ENCODE measurements at places on chromosomes 5 and 9.

DNA sequence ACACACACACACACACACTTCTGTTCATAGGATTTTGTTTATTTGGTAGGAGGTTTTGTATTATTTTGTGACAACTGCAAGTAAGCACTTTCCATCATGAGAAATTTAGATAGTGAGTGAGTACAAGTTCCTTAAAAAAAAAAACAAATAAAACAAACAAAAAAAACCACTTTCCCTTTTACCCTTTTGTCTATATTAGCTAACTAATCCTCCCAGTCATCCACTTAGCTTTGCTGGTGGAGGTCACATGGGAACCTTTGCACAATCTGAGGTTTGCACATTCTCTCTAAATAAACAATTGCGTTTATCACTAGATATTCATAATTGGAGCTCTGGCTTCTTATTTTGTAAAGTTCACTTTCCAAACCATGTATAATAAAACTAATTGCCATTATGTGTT is 6.8 kb downstream of the ITGA1 start:
- no peak for ATAC-seq

- ATAC-seq = no peak
These were observed 6.1 kb upstream of the PANK3 start for GRCh38 chr5:168585119-168585856.

DNA sequence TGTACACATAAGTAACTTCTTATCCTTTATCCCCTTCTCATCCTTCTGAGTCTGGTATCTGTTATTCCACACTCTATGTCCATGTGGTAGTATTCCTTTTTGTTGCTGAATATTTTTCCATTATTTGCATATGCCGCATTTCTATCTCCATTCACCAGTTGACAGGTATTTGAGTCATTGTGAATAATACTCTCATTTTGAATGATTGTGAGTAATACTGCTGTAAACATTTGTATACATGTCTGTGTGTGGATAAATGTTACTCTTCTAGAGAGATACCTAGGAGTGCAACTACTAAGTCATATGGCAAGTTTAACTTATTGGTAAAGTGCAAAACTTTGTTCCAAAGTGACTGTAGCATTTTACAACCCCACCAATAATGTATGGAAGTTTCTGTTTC is 15.6 kb downstream of the RIC1 start:
- ATAC-seq = no peak

- no peak for ATAC-seq
These were observed 98.2 kb upstream of the PRR16 start for GRCh38 chr5:120365656-120366446.

GRCh38 chr5:52674815-52675545 is 112.7 kb upstream of the ITGA1 start:
- no peak for ATAC-seq

GRCh38 chr5:54363669-54364068 is 53.3 kb upstream of the ARL15 start:
- no peak for ATAC-seq

GRCh38 chr5:108727236-108727650 is 20.5 kb upstream of the FER start:
- no peak for ATAC-seq
